Activated CD4-positive, CD25-positive, alpha-beta regulatory T cell treated with anti-CD3 and anti-CD28 coated beads, Interleukin-2, amount 50 U/mL, for 16 hours (primary cell): ENCODE measurements at places on chromosomes 5 and 9.

- DNase-seq = no peak
These were observed 13.7 kb downstream of the ERMP1 start for GRCh38 chr9:5819174-5819573.

- no peak for DNase-seq
These were observed 134.8 kb upstream of the ADAMTS16 start for GRCh38 chr5:5005353-5005752.

DNA sequence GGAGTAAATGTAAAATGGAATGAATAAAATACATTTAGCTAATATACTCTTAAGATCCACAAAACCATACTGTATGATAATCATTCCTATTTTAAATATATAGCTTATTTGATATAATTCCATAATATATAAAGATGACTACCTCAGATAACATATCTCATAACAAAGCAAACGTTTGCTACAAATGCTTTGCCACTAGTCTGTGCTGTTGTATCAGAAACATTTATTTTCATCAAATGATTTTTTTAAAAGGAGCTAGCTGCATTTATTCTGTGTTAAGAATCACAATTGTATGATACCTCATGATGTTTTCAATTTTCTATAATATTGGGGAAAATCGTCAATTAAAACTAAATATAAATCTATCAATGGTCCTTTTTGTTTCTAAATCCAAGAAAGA, 567.2 kb downstream of the PTPRD start:
- no peak for DNase-seq

- DNase-seq = no peak
These were observed 6.2 kb upstream of the CERCAM start for GRCh38 chr9:128414461-128414860.

GRCh38 chr9:73155968-73156864, 4.6 kb downstream of the ANXA1 start:
- DNase-seq = no peak

GRCh38 chr5:112957036-112957808, 19.4 kb upstream of the DCP2 start:
- no peak for DNase-seq

DNA sequence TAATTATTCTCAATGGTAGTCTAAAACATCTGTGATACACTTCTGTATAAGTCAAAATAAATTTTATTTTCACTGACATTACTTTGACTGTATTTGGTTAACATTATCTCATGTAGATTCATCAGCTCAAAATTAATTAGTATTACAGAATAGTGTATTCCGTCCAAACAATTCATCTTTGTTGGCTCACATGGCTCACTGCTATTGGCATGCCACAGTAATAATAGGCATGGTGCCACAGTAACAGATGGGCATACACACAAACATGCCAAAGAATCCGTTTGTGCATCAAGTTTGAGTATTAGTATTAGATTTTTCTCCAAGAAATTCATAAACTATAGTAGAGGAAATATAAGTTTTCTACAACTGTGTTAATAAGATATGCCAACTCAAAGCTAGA, 14.2 kb downstream of the AP3B1 start:
- no peak for DNase-seq

DNA sequence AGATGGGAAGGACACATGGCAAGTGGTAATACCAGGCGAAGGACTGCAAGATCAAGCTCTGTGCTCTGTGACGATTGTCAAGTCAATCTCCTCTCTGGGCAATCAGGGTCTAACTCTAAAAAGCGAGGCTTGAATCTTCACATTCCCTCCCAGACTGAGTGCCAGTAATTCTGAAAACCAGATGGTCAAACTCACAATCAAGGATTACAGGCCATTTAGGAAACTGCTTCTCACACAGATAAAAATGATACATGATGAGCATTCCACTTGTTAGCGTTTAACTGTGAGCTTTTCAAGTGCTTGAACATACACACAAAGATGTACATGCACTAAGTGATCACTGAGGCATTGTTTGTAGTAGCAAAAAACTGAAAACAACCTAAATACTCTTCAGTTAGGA, 210.1 kb downstream of the TRIM32 start:
- no peak for DNase-seq

- no peak for DNase-seq
These were observed 241.0 kb upstream of the NFIL3 start for GRCh38 chr9:91664663-91665062.

GRCh38 chr5:150918613-150919012, 13.8 kb upstream of the ZNF300 start:
- no peak for DNase-seq

GRCh38 chr5:141846031-141846430, 32.2 kb downstream of the PCDH1 start:
- DNase-seq = no peak

GRCh38 chr5:30918171-30918570, 275.3 kb upstream of the CDH6 start:
- DNase-seq = no peak

DNA sequence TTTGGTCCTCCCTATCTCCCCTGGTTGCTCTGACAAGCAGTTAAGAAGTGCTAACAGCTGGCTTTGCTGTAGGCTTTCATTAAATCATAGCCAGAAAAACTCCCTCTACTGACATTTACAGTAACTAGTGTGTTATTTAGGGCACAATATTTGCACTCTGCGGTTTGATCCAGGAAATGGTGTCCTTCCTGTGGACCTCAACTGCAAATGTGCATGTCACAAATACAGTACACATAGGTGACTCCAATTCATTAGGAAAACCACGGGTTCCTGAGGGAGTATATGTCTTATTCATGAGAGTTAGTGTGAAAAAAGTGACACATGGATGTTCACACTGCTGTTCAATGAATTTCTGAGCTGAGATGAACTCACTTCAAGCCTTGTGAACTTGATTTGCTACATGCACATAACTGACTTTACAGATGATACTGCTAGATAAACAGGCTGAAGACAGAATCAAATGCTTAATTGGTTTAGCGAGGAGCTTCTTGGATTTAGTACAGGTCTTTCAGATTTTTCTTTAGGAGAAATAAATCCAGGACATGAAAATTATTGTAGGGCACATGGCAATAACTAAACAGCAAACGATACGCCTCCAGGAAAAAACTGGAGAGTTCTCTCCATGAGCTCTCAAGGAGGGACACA, 281.5 kb downstream of the EFNA5 start:
- no peak for DNase-seq

GRCh38 chr5:173319646-173320045, 8.6 kb downstream of the STC2 start:
- DNase-seq = no peak

DNA sequence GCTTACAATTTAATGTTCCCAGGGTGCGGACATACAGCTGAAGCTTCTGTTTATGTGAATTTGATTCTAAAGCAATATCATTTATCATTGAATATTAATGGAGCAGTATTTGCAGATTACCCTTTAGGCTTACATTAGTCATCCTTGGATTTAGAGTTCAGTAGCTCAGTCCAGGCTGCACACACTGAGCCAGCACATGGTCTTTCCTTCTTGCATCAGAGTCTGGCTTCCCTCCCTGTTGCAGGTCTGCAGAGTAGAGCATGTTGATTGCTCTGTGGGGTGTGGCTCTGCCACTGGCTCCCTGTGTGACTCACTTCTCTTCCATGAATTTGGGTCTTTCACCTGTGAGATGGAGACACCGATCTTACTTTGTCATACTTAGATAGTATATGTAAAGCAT, 36.8 kb downstream of the NSG2 start:
- no peak for DNase-seq

GRCh38 chr9:30846651-30847050, 1537.8 kb upstream of the ACO1 start:
- DNase-seq = no peak

- DNase-seq = no peak
These were observed 143.6 kb downstream of the BNC2 start for GRCh38 chr9:16726718-16727451.

DNA sequence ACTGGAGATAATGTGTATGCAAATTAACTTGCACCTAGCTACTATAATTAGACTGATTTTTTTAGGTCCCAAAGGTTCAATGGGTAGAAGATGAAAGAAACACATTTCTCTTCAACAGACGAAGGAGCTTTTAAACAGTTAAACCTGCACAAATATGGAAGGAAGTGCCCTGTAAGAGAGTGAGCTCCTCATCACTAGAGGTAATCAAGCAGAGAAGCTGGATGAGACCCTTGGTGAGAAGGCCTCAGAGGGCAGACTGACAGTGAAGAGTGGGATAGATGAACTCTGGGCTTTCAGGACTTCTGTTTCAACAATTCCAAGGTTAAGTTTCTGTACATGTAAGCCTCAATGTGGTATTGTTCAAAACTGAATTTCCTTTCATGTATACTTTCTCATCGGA, 23.2 kb downstream of the PTPN3 start:
- no peak for DNase-seq

GRCh38 chr9:127977884-127978647, 2.7 kb downstream of the EEIG1 start:
- no peak for DNase-seq

- DNase-seq = no peak
These were observed 45.7 kb downstream of the MUSK start for GRCh38 chr9:110714314-110714713.

DNA sequence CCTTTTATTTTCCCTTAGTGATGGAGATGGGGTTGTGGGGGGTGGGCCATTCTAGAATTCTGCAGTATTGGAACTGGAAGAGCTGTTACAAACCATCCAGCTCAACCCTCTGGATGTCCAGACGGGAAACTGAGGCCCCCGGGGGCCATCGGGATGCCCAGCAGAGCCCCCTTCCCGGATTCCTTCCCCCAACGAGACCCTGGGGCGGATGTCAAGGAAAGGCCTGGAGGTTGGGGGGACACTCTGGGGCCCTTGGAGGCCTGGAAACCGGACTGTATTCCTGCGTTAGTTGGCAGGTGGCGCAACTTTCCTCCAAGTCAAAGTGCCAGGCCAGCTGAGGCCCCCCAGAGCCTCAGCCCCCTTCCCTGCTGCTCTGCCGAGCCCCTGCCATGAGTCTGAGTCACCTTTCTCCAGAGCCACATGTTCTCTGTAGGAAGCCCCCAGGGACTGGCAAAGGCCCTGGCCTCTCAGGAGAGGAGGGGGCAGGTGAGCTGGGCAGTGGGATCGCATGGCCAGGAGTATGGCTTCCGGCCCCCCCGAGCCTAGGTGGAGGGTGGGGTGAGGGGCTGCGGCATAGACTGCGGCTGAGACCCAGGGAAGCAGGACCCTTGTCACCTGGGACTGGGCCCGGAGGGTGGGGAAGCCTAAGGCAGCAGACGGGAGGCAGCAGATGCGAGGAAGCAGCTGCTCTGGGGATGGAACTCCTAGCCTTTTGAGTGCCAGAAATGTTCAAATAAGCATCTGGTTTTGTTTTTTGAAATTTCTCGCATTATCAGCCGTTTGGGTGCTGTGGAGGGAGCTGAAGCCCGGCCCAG, 17.8 kb upstream of the FIBCD1 start:
- DNase-seq = no peak

- DNase-seq = no peak
These were observed 165.1 kb downstream of the FBXO4 start for GRCh38 chr5:42090162-42090561.

DNA sequence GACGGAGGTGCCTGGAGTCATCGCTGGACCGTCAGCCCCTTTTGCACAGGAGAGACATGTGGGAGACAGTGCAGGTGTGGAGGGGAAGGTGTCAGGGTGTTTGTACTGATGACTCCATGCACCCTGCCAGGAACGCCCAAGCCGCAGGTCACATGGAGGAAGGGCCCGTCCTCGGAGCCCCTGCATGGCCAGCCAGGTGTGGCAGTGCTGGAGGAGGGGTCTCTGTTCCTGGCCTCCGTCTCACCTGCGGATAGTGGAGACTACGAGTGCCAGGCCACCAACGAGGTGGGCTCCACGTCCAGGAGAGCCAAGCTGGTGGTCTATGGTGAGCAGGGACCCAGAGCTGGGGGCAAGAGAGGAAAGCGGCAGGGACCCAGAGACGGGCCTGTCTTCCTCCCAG, 81.5 kb downstream of the HMCN2 start:
- DNase-seq = no peak

- DNase-seq = no peak
These were observed 28.4 kb downstream of the GLRX start for GRCh38 chr5:95794070-95794516.

DNA sequence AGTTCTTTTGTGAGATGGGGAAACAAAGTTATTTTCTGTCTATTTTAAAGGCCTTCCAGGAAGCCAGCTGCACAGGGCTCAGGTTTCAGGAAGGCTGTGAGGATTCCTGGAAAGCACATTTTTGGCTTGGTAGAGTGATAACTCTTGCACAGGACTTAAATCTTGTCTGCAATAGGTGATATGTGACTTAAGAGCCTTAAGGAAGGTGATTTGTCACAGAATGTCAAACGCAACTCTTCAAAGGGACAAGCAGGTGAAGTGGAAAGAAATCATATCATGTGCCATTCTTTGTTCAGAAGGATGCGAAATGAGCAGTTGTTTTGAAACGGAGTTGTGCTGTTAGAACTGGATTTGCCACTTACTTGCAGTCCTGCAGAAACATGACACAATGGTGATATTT, 459.3 kb downstream of the MAT2B start:
- no peak for DNase-seq

DNA sequence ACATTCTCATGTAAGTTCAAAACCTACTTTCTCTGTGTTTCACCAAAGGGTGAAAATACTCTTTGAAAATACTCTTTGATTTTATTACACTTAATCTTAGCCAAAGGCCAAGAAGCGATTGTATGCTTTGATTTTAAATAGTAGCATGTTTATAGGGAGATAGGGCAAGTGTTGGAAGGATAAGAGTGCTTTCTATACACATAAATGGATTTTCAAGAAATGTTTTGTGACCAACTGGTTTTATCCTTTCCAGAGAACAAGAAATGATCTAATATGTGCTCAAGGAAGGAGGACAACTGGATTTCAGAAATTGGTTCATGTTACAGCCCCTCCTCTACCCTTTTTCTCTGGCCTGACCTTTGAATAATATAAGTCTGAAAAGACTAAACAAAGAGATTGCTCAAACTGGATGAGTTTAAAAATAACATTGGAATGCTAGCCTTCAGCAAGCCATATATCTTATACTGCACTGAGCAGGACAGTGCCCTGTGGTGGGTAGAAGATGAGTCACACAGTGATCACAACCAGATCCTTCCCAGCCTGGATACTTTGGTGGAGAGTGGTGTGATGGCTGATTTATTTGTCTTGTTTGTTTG, 13.1 kb downstream of the PALM2AKAP2 start:
- no peak for DNase-seq

GRCh38 chr5:6979061-6979460, 265.8 kb downstream of the TENT4A start:
- no peak for DNase-seq

DNA sequence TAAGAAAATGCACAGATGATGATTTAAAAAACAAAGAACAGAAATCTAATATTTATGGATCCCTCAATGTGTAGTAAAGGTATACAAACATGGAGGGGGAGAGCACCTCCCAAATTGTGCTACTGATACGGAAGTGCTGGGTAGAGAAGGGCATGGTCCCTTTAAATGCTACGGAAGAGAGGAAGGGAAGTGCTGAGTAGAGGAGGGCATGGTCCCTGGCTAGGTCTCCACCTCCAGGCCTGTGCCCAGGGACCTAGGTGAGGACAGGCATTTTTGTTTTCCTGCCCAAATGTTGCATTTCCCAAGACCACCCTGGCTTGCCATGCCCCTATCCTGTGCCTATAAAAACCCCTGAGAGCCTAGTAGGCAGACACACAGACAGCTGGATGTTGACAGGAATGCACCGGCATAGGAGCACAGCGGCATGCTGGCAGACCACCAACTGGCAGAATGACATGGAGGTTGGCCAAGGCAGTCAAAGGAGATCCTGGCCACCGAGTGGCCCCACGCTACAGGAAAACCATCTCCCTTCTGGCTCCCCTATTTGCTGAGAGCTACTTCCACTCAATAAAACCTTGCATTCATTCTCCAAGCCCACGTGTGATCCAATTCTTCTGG, 62.1 kb upstream of the SPDL1 start:
- no peak for DNase-seq
